ENCODE measurements at places on chromosomes 16 and 17.

GRCh38 chr17:35087731-35088355 is 24.3 kb upstream of the RFFL start:
- DNase-seq: no peak

- no peak for DNase-seq
These were observed 6.6 kb downstream of the HIC1 start for GRCh38 chr17:2061441-2061958.

DNA sequence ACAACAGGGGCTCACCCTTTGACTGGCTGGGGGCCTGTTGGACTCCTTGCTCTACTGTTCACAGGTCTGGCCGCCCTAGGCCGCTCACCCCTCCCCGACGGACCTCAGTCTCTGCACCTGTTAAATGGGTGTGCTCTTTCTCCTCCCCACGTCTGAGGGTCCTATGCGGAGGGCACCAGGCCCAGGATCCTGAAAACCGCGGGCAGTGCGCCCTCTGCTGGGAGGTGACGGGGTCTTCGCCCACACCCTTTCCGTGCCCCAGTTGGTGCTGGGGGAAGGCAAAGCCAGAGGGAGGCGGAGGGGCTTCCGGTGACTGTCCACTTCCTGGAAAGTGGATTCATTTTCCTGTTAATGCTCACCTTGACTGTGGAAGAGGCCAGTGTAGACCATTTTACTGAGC is 1010.9 kb downstream of the KCNJ18 start:
- no peak for DNase-seq

GRCh38 chr17:51166987-51167931 is 1.0 kb downstream of the NME2 start:
- DNase-seq: peak; percentile 91

- DNase-seq: no peak
These were observed 53.9 kb downstream of the MYO1D start for GRCh38 chr17:32822996-32823395.

DNA sequence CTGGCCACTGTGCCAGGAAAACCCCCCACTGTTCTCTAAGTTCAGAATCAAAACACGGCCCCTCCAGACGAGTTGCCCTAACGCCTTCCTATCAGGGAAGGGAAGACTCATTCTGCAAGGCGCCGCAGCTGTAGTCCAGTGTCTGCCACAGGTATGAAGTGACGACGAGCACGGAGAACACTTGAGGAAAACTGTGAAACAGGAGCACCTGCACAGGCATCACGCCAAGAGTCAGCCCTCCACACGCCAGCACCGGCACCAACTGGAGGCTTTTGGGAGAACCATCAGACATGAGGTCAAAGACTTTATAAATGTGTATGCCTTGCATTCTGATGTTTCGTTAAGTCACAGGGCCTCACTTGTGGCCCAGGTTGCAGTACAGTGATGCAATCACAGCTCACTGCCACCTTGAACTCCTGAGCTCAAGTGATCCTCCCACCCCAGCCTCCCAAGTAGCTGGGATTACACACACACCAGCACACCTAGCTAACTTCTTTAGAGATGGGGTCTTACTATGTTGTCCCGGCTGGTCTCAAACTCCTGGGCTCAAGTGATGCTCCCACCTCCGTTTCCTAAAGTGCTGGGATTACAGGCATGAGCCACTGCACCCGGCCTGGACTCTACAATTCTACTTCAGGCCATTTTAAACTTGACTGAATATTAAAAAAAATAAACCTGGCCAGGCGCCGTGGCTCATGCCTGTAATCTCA is 22.9 kb downstream of the KLHDC4 start:
- DNase-seq: no peak

GRCh38 chr17:29158488-29159275 is 21.5 kb downstream of the MYO18A start:
- peak; percentile 59 for DNase-seq

DNA sequence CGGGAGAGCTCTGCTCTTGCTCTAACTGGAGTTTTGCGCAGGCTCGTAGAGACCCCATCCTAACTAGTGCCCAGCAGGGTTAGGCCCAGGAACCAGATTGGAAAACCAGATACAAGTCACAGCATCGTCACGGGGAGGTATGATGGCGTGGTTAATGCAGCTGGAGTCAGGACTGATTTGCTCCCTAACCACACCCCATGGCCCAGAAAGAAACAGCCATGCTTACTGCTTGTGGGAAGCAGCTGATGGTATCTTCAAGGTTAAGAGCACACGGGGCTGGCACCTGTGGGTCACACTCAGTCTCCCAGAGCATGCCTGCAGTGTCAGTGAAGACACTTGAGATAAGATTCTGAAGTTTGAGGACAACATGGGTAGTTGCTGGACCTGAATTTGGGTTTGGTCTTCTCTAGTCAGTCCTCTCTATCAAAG is 60.2 kb downstream of the WIPI1 start:
- no peak for DNase-seq

DNA sequence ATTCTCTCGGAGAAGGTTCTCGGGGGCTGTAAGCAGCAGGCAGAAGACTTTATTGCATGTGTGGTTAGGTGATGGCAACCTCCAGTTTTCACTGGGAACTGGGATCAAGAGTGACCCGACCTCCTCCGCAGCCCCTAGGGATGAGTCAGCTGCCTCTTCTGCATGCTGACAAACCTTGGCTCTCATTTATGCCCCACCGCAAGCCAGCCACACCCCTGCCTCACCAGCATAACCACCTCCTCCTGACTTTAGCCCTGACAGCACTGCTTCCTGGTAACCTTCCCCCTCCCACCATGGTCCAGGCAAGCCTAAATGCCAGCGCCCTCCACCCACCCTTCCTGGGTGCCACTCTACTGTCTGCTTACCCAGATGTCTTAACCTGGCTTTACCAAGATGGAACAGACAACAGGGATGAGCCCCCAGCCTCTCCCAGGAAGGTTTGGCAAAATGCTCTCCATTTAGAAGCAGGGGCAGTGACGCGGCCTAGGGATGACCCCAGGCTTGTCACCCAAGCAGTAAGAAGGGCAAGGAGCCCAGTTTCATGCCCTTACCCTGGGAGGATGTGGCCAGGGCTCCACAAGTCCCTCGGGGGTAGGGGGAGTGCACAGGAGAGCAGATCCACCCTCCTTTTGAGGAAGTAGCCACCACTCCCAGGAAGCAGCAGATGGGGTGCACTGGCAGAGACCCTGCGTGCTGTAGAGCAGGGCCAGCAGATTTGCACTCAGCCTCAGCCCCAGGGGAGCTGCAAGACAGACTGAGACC is 73.5 kb downstream of the GOSR1 start:
- no peak for DNase-seq

DNA sequence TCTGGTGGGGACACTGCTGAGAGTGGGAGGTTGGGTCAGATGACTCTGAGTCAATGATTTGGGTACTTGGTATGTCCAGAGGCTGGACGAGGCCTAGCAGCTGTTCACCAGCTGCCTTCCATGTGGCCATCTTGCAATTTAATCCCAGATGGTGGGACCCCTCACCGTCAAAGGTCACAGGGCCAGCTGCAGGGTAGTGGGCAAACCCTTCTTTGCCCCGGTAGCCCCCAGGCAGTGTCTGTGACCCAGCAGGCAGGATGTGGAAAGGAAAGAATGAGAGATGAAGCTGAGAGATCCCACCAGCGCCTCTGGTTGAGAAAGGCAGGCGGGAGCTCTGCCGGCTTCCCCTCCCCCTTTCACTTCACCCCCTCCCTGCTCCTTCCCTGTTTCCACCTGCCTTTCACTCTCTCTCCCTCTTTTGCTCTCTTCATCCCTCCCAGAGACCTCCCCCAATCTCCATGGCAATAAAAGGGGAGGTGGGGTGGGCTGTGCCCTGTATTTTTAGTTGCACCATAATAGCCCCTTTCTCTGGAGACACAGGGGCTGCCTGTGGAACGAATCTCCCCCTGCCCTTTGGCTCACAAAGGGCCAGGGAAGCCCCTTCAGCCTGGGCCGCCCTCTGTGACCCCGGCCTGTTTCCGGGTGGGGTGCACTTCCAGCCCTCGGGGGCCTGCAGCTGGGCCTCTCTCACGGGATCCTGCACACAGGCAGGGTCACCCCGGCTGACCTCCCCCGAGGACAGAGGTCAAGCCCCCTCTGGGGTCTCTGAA is 20.2 kb downstream of the CDK5RAP3 start:
- peak; percentile 39 for DNase-seq

DNA sequence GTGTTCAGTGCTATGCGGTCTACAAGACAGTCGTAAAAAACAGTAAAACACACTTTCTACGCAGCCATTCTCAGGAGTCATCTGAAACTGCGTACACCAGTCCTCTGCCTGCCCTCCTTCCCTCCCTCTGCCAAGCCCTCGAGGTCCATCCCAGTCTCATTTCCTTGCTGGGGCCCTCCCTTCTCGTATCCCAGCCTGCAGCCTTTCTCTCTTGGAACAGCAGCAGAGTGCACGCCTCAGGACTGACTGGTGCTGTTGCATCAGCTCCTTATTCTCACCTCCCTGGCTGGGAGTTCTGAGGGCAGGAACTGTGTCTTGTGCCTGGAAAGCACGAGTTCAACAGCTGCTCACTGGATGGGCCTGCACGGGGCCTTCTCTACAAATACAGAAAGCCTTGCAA is 12.5 kb downstream of the FAHD1 start:
- DNase-seq: no peak

GRCh38 chr16:3520841-3521240 is 20.0 kb downstream of the CLUAP1 start:
- no peak for DNase-seq

- no peak for DNase-seq
These were observed 16.6 kb downstream of the CHAD start for GRCh38 chr17:50451943-50452629.

GRCh38 chr17:44069974-44070454 is 521 bp upstream of the G6PC3 start:
- DNase-seq: no peak

DNA sequence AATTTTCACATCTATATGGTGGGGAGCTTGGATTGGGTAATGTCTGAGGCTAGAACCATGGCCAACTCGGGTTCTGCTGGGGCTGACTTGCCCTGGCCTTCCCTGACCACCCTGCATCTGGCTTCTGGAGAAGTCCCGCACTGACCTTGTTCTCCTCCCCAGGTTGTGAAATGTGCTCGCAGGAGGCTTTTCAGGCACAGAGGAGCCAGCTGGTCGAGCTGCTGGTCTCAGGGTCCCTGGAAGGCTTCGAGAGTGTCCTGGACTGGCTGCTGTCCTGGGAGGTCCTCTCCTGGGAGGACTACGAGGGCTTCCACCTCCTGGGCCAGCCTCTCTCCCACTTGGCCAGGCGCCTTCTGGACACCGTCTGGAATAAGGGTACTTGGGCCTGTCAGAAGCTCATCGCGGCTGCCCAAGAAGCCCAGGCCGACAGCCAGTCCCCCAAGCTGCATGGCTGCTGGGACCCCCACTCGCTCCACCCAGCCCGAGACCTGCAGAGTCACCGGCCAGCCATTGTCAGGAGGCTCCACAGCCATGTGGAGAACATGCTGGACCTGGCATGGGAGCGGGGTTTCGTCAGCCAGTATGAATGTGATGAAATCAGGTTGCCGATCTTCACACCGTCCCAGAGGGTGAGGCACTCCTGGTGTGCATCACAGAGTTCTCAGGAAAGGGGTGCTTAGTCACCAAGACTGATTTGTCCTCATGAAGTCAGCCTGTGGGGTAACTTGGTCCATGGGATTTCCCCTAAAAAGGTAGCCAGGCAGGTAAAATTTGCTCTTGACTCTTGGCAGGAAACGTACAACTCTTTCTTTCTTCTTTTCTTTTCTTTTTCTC is 6.1 kb downstream of the NOD2 start:
- DNase-seq: peak; percentile 58

GRCh38 chr16:102060-102855 is 24.2 kb downstream of the MPG start:
- no peak for DNase-seq

- DNase-seq: no peak
These were observed 512.4 kb downstream of the HS3ST4 start for GRCh38 chr16:26204138-26204537.

GRCh38 chr16:74691093-74691855 is 9.4 kb downstream of the MLKL start:
- DNase-seq: no peak

DNA sequence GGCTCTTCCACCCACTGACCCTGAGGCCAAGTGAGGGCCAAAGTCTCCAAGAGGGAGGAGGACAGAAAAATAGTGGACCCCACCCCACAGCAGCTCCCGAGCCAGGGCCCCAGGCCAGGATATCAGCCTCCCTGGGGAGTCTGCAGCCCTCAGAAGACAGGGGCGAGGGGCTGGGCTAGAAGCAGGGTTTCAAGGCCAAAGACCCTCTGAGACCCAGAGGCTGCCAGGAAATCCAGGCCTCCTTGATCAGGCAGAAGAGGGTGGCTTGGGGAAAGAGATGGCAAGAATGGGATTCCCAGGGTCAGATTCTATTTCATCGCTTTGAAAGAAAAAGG is 156.1 kb downstream of the ZNF423 start:
- DNase-seq: no peak

All from upper lobe of left lung (tissue), 6 donors.